ENCODE measurements at places on chromosomes 7 and 10.

DNA sequence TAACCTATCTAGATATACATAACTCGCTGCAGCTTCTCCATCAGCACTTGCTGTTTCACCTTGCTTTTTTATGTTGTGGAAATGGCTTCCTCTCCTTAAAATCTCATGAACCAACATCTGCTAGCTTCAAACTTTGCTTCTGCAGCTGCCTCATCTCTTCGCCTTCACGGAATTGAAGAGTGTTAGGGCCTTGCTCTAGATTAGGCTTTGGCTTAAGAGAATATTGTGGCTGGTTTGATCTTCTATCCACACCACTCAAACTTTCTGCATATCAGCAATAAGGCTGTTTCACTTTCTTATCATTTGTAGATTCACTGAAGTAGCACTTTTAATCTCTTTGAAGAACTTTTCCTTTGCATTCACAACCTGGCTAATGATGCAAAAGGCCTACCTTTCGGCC, 49.2 kb upstream of the AGR3 start:
- ATAC-seq, result no peak

DNA sequence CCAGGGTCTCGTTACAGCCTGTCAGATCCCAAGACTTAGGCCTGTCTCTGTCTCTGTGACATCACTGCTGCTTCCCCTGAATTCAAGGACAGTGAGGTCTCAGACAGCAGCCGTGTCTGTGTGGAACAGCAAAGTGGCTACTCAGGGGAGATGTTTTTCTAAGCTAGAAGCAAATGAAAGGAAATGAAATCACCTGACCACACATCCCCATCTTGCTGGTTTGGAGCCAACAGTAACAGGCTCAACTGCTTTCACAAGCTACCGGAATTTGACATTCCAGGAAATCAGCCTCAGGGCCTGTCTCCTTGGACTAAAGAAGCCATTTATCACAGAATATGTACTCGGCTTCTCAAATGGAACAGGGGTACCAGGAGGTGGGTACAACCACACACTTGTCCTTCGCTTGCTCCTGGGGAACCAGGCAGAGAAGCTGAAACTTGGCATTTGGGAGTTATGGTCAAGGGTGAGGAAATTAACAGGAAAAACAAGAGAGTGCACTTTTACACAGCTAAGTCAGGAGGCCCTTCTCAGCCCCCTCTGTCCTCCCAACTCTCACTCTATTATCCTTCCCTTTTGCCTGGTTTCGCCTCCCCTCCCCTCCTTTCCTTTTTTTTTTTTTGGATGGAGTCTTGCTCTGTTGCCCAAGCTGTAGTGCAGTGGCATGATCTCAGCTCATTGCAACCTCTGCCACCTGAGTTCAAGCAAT, 73.2 kb downstream of the SPDYE5 start:
- peak; percentile 70 for ATAC-seq

GRCh38 chr10:70462349-70462984, 16.1 kb upstream of the PALD1 start:
- ATAC-seq, result peak; percentile 21

GRCh38 chr10:46518028-46518725, 38.3 kb downstream of the GPRIN2 start:
- ATAC-seq, result no peak

DNA sequence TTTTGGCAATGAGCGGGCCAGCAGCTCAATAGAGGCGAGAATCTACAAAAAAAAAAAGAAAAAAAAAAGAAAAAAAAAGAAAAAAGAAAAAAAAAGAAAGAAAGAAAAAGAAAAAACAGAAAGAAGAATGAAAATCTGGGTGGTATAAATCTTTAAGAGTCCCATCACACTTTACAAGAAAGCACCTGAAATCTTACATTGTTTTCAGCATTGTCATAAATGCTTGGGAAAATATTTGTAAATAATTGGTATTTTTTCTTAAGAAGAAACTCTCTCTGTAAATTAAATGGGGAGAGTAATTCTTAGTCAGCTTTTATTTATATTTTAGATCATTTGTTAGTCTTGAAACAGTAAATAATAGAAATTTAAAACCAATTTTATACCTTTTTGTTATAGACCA, 38.2 kb downstream of the NDUFB2 start:
- ATAC-seq, result no peak

- no peak for ATAC-seq
Observed at GRCh38 chr10:91117505-91117904, 103.0 kb upstream of the PCGF5 start.

DNA sequence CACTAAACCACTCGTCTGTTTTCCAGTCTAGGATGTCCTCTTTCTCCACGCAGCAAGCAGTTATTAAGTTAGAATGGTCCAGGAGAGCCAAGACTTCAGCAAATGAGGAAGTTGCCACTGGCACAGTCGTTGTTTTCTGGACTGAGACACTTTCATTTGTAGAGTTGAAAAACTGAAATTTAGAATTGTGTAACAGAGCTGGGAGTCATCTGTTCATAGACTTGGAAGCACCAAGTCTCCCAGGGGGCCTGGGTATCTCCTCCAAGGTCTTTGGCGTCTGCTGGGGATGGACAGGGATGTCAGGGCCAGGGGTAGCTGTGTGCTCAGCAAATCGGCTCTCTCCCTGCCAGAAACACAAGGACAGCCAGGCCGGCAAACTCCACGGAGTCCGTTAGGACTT, 208.4 kb downstream of the FANK1 start:
- ATAC-seq, result no peak

DNA sequence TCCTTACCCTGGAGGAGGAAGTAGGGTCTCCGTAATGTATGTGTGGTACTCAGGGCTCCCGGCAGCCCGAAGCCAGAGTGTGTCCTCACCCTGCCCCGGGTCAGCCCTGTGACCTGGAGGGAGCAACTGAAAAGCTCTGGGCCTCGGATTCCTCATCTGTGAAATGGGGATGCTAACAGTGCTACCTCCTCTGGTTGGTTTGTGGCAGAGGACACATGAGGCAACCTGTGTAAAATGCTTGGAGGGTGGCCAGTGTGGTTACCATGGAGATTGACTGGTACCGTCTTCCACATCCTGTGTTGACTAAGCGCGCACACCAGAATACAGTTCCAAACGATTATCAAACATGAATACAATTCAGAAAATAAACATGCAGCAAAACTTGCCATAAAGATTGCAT, 163.8 kb upstream of the KLF6 start:
- ATAC-seq, result no peak

DNA sequence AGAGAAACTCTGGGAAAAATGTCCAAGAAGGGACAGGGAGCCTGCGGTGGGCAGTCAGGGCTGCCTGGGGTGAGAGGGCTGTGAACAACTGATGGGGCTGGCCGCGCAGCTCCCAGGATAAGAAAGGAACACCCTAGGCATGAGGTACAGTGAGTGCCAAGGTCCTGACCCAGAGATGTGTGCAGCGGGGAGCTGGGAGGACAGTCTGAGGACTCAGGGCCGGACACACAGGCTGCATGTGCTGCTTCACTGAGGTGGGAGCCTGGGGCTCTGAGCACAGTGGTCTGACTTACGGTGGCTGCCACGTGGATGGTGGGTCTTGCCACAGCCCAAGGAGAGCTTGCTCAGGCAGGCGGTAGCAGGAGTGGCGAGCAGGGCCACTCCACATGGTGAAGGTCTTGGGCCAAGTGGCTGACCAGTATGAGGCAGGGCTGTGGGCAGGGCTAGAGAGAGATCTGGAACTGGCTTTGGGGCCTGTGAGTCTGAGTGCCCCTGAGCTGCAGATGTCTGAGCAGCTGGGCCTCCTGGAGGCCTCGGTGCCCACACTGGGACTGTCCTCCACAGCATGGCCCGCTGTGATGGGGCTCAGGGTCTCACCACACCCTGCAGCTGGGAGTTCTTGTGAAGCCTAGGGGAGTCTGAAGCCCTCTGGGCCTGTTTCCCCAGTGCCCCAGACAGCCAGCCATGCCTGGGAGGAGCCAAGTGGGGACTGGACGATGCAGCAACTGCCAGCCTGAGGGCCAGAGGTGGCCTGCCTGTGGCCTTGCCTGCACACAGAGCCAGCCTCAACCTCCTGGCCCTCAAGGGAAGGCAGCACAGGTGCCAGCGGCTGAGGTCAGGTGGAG, 60.3 kb downstream of the RASGEF1A start:
- no peak for ATAC-seq

GRCh38 chr10:126738001-126738400, 67.5 kb upstream of the C10orf90 start:
- peak; percentile 77 for ATAC-seq

DNA sequence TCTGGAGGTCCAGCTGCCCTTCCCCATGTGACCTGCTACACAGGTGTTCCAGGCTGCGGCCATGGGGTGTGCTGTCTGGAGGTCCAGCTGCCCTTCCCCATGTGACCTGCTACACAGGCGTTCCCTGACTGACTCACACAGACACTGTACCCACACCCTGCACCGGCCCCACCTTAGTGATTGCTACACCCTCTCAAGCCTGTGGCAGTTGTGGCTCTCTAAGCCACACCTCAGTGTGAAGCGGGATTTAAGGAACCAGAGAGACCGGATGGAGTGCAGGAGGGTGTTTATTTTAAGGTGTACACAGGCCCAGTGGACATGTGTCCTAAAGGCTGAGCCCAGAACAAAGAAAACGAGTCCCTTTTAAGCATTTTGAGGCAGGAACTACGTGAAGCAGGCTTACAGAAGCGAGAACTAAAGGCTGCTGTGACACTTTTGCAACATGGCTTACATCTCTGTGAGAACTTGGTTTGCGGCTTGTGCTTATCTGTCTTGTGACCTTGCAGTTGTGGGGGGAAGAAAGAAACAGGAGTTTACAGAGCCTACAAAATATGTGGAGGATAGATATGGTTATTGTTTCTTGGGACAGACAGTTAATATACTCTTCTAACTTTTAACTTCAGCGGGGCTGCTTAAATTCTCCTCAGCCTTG, 326.4 kb downstream of the PAXIP1 start:
- ATAC-seq, result peak; percentile 54

DNA sequence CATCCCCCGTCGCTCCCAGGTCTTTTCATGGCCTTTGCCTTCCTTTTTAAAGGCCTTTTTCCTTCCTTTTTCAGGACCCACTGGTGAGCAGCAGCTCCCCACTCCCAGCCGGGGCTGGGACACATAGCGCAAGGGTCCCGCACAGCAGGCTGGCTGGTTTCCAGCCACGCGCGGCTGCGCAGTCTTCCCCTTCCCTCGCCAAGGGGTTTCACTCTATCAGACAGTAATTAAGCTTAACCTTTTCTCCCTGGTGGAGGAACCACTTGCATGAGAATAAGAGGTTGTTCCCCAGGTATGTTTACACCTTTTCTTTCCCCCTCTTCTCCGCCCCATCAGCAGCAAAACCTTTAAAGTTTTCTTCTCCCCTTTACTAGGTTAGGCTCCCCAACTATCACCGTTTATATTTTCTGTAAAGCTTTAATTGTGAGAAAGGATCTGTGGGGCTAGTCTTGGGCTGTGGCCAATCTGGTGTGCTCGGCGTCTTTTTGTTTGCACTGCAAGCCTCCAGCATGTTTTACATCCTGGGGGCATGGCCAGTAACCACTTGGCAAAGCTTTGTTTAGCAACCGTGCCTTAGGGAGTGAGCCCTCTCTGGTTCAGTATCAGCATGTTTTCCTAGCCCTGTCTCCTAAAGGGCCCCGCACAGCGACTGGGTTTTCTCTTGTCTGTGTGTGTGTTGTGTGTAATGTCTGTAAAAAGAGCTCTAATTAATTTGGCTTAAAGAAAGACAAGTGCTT, 219.6 kb downstream of the PHF14 start:
- ATAC-seq, result peak; percentile 60

DNA sequence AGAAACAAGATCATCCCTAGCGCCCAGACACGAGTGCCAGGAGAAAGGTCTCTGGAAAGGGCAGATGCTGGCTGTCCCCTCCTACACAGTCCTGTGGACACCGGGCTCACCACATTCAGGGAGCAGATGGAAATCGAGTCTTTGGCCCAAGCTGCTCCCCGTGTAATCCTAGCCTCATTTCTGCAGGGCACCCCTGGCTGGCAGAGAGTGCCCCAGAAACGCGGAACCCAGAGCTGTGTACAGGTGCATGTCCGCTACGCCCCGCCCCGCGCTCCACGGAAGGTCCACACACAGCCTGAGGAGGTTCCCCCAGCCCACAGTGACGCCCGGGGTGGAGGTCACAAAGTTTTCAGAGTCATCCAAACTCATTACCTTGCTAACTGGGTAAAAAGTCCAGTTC, 202.8 kb downstream of the MAD1L1 start:
- no peak for ATAC-seq

- ATAC-seq, result peak; percentile 25
Observed at GRCh38 chr10:96370584-96371157, 11.9 kb upstream of the OPALIN start.

GRCh38 chr10:46286991-46287693, at the start of gene ANTXRL:
Gene ANTXRL, plus strand, starts transcription at chr10:46286997. Its CDS starts 266 bp downstream, at chr10:46287263.
- ATAC-seq, result no peak

GRCh38 chr7:140876519-140877248, 48.0 kb downstream of the BRAF start:
- peak; percentile 61 for ATAC-seq

DNA sequence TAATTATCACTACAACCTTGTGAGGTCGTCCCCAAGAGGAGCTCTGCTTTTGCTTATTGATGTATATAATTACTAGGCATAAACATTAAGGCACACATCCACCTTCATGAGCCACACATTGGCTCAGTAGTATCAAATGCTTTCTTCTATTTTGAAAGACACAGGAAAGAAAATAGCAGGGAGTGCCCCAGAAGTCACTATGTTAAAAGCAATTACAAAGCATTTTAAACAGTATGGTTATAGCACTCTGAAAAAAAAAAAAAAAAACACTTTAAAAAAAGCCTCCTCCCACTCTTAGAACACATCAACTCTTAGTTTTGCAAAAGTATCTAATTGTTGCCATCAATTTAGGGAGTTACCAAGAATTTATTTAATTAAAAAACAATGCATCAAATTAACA, 474.2 kb downstream of the PARD3 start:
- no peak for ATAC-seq

DNA sequence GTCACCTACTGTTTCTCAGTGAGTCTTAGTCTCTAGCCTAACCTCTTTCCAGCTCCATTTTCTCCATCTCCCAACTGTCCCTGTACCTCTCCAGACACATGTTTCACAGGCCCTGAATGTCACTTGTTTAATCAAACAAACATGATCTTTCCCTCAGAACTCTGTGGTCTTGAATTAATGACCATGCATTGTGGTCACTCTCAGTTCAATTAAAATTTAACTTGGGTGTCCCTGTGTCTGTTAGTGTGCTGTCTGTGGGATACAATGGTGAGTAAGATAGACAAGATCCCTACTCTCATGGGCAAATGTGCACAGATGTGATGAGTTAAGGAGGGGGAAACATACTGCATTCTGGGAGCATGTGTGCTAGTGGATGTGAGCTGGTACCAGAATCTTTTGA, 65.0 kb downstream of the RBM33 start:
- no peak for ATAC-seq

DNA sequence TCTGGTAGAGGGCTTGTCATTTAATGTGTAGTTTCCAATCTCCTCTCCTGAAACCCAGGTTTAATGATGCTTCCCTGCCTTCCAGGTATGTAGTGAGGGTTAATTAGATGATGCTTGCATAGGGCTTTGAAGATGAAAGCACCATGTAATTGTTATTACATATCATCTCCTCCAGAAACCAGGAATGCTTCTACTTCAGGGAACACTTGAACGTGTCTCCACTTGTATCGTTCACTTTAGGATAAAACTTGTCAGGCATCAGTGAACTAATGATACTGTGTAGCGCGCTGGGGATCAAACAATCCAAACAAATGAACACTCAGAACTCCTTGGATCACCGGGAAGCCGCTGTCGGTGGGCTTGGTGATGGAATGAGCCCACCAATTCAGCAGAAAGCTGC, 260.9 kb upstream of the FZD8 start:
- no peak for ATAC-seq
